A549 treated with dexamethasone at 1 μM for 4 hours (cell line): ENCODE measurements at places on chromosomes 13 and 19. TPM values are rescaled to one million over a fixed set of nuclear protein-coding genes. Genes with fewer than 3 reads are reported as not detected.

MLLT1 gene
- 12.8 to 28.7 TPM (median 27.2 TPM) in 5 replicates for total RNA-seq

SPACA4 gene
- total RNA-seq = 0.08 to 0.11 TPM in 2 of 5 replicates, not detected in the others

LAIR1 gene
- 0.04 to 0.21 TPM in 2 of 5 replicates, not detected in the others for total RNA-seq

FCGBP gene
- total RNA-seq = 0.21 to 1.2 TPM (median 0.82 TPM) in 5 replicates

CYP4F22 gene
- total RNA-seq = 0.13 to 0.44 TPM (median 0.27 TPM) in 5 replicates

CFD gene
- total RNA-seq = 10.1 to 20.7 TPM (median 16.8 TPM) in 5 replicates

RFPL4A gene
- total RNA-seq = 0.61 to 1.2 TPM (median 0.88 TPM) in 5 replicates

KIR2DL4 gene
- not detected in 5 replicates for total RNA-seq

MAST1 gene
- 0.92 to 2.2 TPM (median 1.7 TPM) in 5 replicates for total RNA-seq

EFNA2 gene
- total RNA-seq = 0.88 to 2.2 TPM (median 2.1 TPM) in 5 replicates

CEACAM20 gene
- total RNA-seq = 0.05 to 0.06 TPM (median 0.05 TPM) in 4 of 5 replicates, not detected in the other

SHC2 gene
- total RNA-seq = 0.62 to 1.6 TPM (median 1.1 TPM) in 5 replicates

GIPC1 gene
- total RNA-seq = 91.4 to 163 TPM (median 158 TPM) in 5 replicates

CLDN10 gene
- total RNA-seq = 0.13 to 0.27 TPM (median 0.18 TPM) in 4 of 5 replicates, not detected in the other

CEACAM3 gene
- not detected in 5 replicates for total RNA-seq

OR7D4 gene
- 0.02 to 0.08 TPM (median 0.05 TPM) in 3 of 5 replicates, not detected in the others for total RNA-seq

IL11 gene
- 8.4 to 11.3 TPM (median 8.6 TPM) in 5 replicates for total RNA-seq

CASP14 gene
- not detected in 5 replicates for total RNA-seq

NRTN gene
- 0.46 to 1.8 TPM (median 1.3 TPM) in 5 replicates for total RNA-seq

PRODH2 gene
- total RNA-seq = 0.12 to 0.46 TPM (median 0.16 TPM) in 5 replicates

TIMM50 gene
- total RNA-seq = 175 to 234 TPM (median 221 TPM) in 5 replicates

KIR3DL2 gene
- not detected in 5 replicates for total RNA-seq

KCNC3 gene
- total RNA-seq = 0.98 to 1.7 TPM (median 1.7 TPM) in 5 replicates

MAP4K1 gene
- 0.61 to 1.3 TPM (median 0.87 TPM) in 5 replicates for total RNA-seq

SCEL gene
- 0.88 to 1.6 TPM (median 1.2 TPM) in 5 replicates for total RNA-seq

C5AR2 gene
- total RNA-seq = 7.0 to 13.8 TPM (median 11.3 TPM) in 5 replicates

SLITRK1 gene
- total RNA-seq = not detected in 5 replicates

PROSER1 gene
- total RNA-seq = 8.5 to 14.1 TPM (median 12.6 TPM) in 5 replicates

ZNF550 gene
- 2.6 to 4.2 TPM (median 3.9 TPM) in 5 replicates for total RNA-seq

STAP2 gene
- not detected in 5 replicates for total RNA-seq

PEPD gene
- total RNA-seq = 99.1 to 117 TPM (median 113 TPM) in 5 replicates

TNFSF13B gene
- total RNA-seq = 0.05 to 0.12 TPM (median 0.06 TPM) in 3 of 5 replicates, not detected in the others

KCNK6 gene
- total RNA-seq = 3.6 to 5.0 TPM (median 4.6 TPM) in 5 replicates

CPB2 gene
- total RNA-seq = 0.06 to 0.11 TPM (median 0.08 TPM) in 3 of 5 replicates, not detected in the others

BCAM gene
- total RNA-seq = 56.0 to 89.4 TPM (median 81.7 TPM) in 5 replicates

SWSAP1 gene
- 1.6 to 2.2 TPM (median 1.8 TPM) in 5 replicates for total RNA-seq

SYNGR4 gene
- 2.3 to 3.7 TPM (median 2.8 TPM) in 5 replicates for total RNA-seq

SLC10A2 gene
- total RNA-seq = not detected in 5 replicates

CLEC4M gene
- not detected in 5 replicates for total RNA-seq

PRR36 gene
- total RNA-seq = 0.30 to 0.51 TPM (median 0.45 TPM) in 5 replicates

ZNF540 gene
- 0.05 to 0.17 TPM (median 0.16 TPM) in 4 of 5 replicates, not detected in the other for total RNA-seq

GPR183 gene
- not detected in 5 replicates for total RNA-seq

SERPINE3 gene
- total RNA-seq = not detected in 5 replicates

C19orf67 gene
- total RNA-seq = not detected in 5 replicates

PRR22 gene
- 1.6 to 2.7 TPM (median 2.1 TPM) in 5 replicates for total RNA-seq

S1PR4 gene
- 0.08 to 0.29 TPM (median 0.15 TPM) in 5 replicates for total RNA-seq

IZUMO1 gene
- not detected in 5 replicates for total RNA-seq

ERFL gene
- total RNA-seq = 0.21 to 0.37 TPM (median 0.30 TPM) in 5 replicates

ELSPBP1 gene
- total RNA-seq = not detected in 5 replicates

LRG1 gene
- 0.06 to 0.17 TPM (median 0.10 TPM) in 5 replicates for total RNA-seq

TNNT1 gene
- total RNA-seq = 124 to 145 TPM (median 127 TPM) in 5 replicates

RXFP2 gene
- not detected in 5 replicates for total RNA-seq

GARIN5A gene
- 1.6 to 1.9 TPM (median 1.8 TPM) in 5 replicates for total RNA-seq

ZNF835 gene
- not detected in 5 replicates for total RNA-seq

CAMSAP3 gene
- 3.7 to 7.6 TPM (median 6.1 TPM) in 5 replicates for total RNA-seq

C19orf85 gene
- 0.10 TPM in 1 of 5 replicates, not detected in the others for total RNA-seq

C1QTNF9B gene
- total RNA-seq = not detected in 5 replicates
